ENCODE measurements at places on chromosomes 11 and 22.
A peak's percentile ranks its signal among the peaks of the same experiment; 100 is the strongest.

- DNase-seq = no peak
Observed at GRCh38 chr11:61380884-61381283, 11.5 kb upstream of the TMEM216 start.

DNA sequence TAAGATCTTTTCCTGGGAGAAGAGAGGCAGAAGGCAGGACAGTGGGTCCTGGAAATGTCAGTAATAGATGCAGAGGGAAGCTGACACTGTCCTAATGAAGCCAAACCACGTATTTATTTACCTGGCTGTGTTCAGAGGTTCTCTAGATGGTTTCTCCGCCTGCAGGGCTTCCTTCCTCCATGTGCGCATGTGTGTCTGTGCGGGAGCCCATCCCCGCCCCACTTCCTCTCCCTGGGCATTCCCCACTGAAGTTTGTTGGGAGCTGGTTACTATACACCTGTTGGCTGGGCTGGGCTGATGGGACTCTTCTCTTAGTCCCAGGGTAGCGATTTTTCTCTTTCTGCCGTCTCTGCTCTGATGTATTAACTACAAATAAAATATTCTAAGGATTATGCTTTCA, 204.9 kb upstream of the TBCEL start:
- DNase-seq = no peak

DNA sequence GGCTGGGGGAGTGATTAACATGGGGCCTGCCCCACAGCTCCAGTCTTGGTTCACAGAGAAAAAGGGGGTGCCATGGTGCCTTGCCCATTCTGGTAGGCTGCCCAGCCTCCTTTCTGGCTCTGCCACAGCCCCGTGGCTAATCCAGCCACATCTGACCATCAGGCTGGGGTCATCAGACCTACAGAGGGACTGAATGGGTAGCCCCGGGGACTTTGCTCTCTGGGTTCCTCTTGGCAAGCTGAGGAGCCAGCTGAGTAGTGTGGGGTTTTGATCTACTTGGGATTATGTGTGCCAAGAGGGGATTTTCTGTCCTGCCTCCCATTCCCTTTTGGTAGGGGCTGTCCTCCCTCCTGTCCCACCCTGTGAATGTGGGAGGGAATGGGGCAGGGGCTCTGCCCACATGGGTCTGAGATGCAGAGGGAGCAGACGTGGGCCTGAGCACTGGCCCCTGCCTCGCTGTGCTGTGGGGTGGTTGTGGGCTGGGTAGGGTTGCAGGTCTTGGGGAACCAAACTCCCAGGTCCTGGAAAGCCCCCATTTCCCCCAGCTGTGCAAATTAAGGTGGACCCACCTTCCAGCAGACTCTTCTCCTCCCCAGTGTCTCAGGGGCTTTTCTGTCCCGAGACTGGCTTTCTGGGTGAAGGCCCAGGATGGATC, 32.0 kb downstream of the CD82 start:
- DNase-seq = no peak

GRCh38 chr11:117686711-117687110, 110.3 kb downstream of the DSCAML1 start:
- DNase-seq = no peak

DNA sequence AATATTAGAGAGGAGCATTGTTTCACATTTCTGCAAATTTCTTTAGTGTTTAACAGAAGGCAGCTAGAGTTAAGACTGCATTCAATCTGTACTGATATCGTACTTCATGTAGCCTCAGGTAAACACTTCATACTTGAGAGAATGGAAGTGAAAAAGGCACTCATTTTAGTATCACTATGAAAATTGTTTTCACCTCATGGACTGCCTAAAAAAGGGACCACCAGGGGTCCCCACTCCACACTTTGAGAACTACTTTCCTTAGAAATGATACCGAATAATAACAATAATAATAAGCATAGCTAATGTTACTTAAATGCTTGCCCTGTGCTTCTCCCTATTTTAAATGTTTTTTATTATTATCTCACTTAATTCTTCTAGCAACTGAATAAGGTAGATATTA, 95.1 kb downstream of the BLID start:
- DNase-seq = no peak

DNA sequence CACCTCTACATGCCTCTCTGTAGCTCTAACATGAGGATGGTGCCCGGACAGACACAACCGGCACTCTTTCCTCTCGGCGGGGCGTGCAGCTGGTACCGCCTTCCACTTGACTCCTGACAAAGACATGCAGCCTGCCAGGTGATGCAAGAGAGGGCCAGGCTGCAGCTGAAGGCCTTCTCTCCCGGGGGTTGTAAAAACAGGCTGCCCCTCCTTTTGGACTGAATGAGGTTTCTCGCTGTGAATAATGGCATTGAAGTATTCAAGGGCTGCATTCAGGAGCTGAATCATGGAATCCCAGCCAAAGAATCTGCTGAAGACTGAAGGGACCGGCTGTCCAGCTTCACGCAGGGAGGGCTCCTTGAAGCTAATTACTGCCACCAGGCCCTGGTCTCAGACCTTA, 110.9 kb downstream of the GALNT18 start:
- DNase-seq = peak; percentile 98

DNA sequence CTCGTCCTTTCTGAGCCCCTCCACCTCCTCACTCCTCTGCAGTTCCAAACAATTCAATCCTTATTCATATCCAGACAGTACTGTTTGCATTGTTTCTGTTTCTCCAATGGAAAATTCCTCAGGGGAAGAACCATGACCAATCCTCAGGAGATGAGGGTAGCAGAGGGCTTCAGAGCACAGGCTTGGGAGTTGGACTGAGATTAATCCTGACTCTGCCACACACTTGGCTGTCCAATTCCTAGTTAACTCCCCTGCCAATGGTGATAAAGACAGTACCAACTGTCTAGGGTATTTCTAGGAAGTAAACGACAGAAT, 58.0 kb downstream of the MICAL3 start:
- DNase-seq = no peak

- DNase-seq = no peak
Observed at GRCh38 chr22:33110562-33111163, 52.5 kb upstream of the SYN3 start.

- DNase-seq = no peak
Observed at GRCh38 chr11:128765571-128766549, 72.0 kb downstream of the FLI1 start.

GRCh38 chr22:39690881-39691605, 120.5 kb downstream of the CACNA1I start:
- no peak for DNase-seq

DNA sequence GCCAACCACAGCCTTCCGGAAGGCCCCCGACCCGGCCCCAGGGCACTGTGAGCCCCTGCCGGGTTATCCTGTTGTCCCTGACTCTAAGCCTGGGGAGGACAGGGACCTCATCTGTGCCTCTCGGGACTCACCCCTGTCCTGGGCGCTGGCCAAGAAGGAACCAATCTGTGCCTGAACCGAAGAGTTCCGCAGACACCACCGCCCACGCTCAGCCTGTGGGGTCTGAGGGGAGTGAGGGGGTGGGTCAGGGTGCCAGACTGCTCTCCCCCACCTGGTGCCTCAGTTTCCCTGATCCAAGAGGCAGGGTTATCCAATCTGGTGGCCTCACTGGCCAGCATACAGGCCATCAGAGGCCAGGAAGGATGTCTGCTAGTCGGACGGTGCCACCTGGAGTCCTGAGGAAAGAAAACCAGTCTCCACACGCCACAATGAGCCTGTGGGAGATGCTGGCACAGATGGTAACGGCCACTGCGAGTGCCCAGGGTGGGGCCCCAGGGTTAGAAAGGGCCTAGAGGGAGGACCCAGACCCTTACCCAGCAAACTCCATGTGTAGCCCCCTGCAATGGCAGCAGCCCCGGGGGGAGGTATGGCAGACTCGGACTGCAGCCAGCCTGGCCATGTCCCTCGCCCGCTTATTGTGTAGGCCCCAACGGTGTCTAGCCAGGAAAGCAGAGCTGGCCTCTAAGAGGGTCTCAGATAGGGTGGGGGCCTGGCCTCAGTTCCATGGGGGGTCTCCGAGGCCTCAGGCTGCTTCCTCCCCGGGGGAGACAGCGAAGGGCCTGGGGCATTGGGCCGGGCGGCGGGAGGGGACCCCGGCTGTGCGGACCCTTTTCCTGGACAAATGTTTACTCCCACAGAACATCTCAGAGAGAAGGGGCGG, 827 bp upstream of the TNNT3 start:
- DNase-seq = no peak
